ENCODE measurements at places on chromosomes 13 and 19. TPM values are rescaled to one million over a fixed set of nuclear protein-coding genes. Genes with fewer than 3 reads are reported as not detected.

DNA sequence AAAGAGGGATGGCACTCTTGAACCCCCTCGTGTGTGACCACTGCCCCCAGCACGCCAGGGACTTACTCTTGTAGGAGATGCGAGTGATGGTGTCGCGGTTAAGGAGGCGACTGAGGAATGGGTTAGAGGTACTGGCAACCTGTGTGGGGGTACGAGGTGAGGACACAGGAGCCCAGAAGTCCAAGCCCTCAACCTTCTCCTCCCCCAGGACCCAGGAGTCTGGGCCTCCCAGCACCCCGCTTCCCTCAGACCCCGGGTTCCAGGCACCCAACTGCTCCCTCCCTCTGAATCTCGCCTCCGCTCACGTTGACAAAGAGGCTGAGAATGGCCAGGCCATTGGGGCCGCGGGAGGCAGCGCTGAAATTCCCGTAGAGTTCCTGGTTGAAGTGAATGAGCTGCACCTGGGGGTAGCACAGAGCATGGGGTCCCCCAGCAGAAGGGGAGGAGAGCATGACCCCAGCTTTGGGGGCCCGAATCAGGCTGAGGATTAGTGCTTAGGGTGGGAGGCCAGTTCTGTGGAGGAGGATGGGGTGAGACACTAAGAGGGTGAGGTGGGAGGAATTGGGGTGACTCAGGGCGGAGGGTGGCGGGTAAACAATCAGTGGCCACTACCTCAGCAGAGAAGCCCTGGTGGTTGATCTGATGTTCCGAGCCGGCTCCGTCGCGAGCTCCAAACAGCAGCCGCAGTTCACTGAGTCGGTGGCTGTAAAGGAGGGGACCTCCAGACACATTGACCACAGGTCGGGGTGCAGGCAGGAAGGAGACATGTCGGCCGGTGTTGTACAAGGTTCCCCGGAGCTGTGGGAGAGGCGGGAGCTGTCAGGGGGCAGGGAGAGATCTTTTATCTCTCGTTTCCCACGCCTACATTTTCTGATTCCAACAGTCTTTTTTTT is 2.5 kb upstream of the DBP start:
- H3K36me3 ChIP-seq, result no peaks in the 10 kb centered on the region
- peak overlapping the region; percentile 10 for H3K4me3 ChIP-seq
- H3K4me1 ChIP-seq, result peaks cover 7% of the 10 kb centered on the region
- H3K27me3 ChIP-seq, result no peaks in the 10 kb centered on the region

DNA sequence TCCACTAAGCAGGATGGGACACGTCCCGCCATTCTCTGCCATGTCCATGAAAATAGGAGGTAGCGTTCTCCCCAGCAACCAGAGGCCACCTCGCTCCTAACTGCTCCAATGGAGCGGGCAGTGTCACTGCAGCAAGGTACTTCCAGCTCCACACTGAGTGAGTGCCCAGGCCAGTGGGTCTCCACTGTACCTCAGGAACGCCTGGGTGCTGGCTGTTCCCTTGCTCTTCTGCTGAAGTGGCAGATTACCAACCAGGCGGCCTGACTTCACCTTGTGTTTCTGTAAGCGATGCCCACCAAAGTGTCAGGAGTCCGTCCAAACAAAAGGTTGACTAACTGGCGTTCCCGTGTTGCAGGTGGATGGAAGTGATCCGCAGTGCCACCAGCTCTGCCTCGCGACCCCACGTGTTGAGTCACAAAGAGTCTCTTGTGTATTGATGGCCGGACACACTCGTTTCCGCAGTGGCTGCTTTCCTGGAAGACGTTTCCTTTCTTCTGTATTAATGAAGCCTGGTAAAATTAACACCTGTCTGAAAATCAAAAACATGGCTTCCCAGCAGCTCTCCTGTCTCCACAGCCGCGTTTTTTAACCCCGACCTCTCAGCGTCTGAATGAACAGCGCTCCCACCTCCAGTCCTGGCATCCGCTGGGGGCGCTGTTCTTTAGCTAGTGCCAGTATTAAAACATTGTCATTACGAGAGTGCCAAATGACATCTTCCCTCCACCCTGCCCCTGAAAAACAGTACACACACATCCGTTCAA is 128.8 kb downstream of the STK24 start:
- H3K27me3 ChIP-seq, result no peaks in the 10 kb centered on the region
- peaks cover 37% of the 10 kb centered on the region for H3K4me1 ChIP-seq
- H3K27ac ChIP-seq, result no peak overlapping the region
- DNase-seq, result peak; percentile 63
- H3K4me3 ChIP-seq, result no peak overlapping the region
- peaks cover 43% of the 10 kb centered on the region for H3K36me3 ChIP-seq

DNA sequence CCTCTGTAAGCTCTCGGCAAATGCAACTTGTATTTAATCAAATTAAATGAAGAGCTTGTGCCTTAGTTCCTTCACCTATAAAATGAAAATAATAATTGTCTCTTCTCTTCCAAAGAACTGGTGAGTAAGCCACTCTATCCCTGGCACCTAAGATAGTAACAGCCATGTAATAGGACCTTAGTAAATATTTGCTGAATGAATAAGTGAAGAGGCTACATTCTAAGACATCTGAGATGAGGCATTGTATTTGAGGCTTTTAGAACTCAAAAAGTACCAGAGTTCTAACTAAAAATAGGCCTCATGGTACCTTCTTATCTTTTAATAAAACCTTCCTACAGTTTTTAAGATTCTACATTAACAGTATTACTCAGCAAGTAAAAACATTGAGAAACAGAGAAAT is 17.3 kb upstream of the DCLK1 start:
- no peaks in the 10 kb centered on the region for H3K36me3 ChIP-seq

DNA sequence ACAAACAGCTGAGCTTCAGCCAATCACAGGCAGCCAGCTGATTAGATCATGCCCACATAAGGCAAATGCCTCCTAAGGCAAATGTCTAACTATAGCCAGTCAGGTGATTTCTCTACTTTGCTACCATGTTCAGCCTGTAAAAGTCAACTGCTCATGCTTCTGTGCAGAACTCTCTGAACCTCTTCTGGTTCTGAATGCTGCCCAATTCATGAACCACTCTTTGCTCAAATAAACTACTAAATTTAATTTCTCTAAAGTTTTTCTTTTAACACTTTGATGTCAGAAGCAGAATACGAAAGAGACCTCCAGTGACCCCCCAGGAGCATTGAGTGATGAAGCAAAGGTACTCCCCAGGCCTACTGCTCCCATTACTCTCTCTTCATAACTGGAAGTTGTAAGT is 240.7 kb upstream of the IPO5 start:
- no peak overlapping the region for H3K4me3 ChIP-seq
- H3K4me1 ChIP-seq, result no peaks in the 10 kb centered on the region
- no peak for DNase-seq
- no peak overlapping the region for H3K27ac ChIP-seq

DNA sequence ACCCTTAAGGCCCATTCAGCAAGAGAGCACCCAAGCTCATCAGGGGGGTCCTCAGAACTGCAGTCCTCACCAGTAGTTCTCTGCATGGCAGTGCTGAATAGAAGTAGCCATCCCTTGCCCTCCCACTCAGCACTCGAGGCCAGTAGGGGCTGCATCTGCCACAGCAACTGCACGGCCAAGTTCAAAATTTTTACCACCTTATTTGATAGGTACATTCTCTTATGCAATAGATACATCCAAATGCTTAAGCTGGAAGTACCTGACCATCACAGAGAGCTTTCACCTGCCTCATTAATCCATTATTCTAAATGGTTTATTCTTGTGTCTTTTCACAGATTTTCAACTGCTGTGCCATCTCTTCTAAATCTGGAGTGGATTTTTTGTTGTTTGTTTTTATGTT is 1307.4 kb downstream of the SLITRK5 start:
- H3K27me3 ChIP-seq, result no peaks in the 10 kb centered on the region
- no peak overlapping the region for H3K27ac ChIP-seq
- no peaks in the 10 kb centered on the region for H3K36me3 ChIP-seq
- DNase-seq, result no peak
- H3K4me3 ChIP-seq, result no peak overlapping the region

DNA sequence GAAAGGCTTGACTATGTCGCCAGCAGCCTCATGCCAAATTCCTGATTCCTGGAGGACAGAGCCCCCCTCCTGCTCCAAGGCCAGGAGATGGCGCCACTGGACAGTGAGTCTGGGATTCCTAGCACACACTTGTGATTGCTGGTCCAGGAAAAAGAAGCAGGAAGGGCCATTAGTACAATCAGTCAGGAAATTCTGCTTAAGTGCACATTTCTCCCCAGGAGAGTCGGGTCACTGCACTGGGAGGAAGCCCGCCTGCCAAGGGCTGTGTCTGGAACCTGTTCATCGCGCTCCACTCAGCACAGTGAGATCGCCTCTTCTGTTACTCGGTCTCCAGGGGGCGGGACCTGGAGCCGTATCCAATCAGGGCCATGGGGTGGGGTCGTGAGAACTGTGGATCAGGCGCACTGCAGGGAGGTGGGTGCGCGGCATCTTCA is 65.1 kb downstream of the ZNF823 start:
- no peaks in the 10 kb centered on the region for H3K27me3 ChIP-seq
- H3K4me1 ChIP-seq, result peaks cover 12% of the 10 kb centered on the region
- peak; percentile 77 for DNase-seq
- H3K36me3 ChIP-seq, result no peaks in the 10 kb centered on the region
- peak overlapping the region; percentile 34 for H3K27ac ChIP-seq
- peak overlapping the region; percentile 57 for H3K4me3 ChIP-seq

DNA sequence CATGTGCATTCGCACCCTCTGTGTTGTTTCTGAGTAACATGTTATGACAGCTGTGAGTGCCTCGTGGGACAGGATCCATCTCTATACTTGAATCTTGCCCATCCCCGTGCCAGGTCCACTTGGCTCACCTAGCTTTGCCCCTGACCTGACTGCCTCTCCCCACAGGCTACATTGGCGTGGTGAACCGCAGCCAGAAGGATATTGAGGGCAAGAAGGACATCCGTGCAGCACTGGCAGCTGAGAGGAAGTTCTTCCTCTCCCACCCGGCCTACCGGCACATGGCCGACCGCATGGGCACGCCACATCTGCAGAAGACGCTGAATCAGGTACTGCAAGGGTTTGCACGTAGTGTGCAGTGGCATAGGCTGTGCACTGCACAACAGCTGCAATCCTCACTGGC is 53.2 kb downstream of the TMED1 start:
- no peaks in the 10 kb centered on the region for H3K27me3 ChIP-seq
- H3K4me1 ChIP-seq, result peaks cover 33% of the 10 kb centered on the region

- peaks cover 18% of the 10 kb centered on the region for H3K4me1 ChIP-seq
- H3K27ac ChIP-seq, result no peak overlapping the region
- no peak for DNase-seq
- no peaks in the 10 kb centered on the region for H3K36me3 ChIP-seq
- no peak overlapping the region for H3K4me3 ChIP-seq
These were observed 3.5 kb downstream of the FOSB start for GRCh38 chr19:45471111-45471930.

The TMEM238 gene
- polyA plus RNA-seq, result not detected

The PTPRH gene
- polyA plus RNA-seq, result 1.8 TPM

The KIRREL2 gene
- polyA plus RNA-seq, result not detected

The SLC25A42 gene
- polyA plus RNA-seq, result 15.6 TPM

The ZNF93 gene
- polyA plus RNA-seq, result 1.1 TPM

The SSBP4 gene
- 29.1 TPM for polyA plus RNA-seq

The C19orf44 gene
- polyA plus RNA-seq, result 4.8 TPM

Measured in heart left ventricle (tissue), 16 donors.